Esophagus muscularis mucosa (tissue), 4 donors: ENCODE measurements at places on chromosomes 11 and 22. TPM values are rescaled to one million over a fixed set of nuclear protein-coding genes. Genes with fewer than 3 reads are reported as not detected.
A peak's percentile ranks its signal among the peaks of the same experiment; 100 is the strongest.

The PKDREJ gene
- under 0.01 TPM for total RNA-seq

The OR51Q1 gene
- total RNA-seq: not detected

The EI24 gene
- total RNA-seq: 65.4 TPM

The FDXACB1 gene
- total RNA-seq: 0.92 TPM

The GLB1L3 gene
- total RNA-seq: not detected

The OR8A1 gene
- total RNA-seq: not detected

The CNGA4 gene
- total RNA-seq: not detected

The OR56A1 gene
- total RNA-seq: not detected

The DMC1 gene
- total RNA-seq: 1.3 TPM

The VSTM5 gene
- total RNA-seq: 0.17 TPM

The ACTN3 gene
- total RNA-seq: not detected

- no peak for DNase-seq
Measured at GRCh38 chr11:117094776-117095175, 3.5 kb downstream of the SIK3 start.

- DNase-seq: no peak
Measured at GRCh38 chr11:119615003-119615881, 113.8 kb downstream of the NECTIN1 start.

- DNase-seq: no peak
Measured at GRCh38 chr22:32692371-32692770, 109.1 kb upstream of the TIMP3 start.

GRCh38 chr11:96736601-96737000 lies 346.8 kb downstream of the JRKL start:
- DNase-seq: no peak

GRCh38 chr11:83521647-83522596 lies 235.8 kb upstream of the CCDC90B start:
- peak; percentile 29 for DNase-seq

DNA sequence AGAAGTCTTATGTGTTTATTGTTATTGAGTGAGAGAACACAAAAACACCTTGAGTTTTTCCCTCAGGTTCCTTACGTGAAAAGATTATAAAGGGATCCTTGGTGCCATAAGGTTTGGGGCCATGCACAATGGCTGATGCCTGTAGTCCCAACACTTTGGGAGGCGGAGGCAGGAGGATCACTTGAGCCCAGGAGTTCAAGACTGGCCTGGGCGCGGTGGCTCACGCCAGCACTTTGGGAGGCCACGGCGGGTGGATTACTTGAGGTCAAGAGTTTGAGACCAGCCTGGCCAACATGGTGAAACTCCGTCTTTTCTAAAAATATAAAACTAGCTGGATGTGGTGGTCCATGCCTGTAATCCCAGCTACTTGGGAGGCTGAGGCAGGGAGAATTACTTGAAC lies 5.4 kb downstream of the SMDT1 start:
- no peak for DNase-seq

DNA sequence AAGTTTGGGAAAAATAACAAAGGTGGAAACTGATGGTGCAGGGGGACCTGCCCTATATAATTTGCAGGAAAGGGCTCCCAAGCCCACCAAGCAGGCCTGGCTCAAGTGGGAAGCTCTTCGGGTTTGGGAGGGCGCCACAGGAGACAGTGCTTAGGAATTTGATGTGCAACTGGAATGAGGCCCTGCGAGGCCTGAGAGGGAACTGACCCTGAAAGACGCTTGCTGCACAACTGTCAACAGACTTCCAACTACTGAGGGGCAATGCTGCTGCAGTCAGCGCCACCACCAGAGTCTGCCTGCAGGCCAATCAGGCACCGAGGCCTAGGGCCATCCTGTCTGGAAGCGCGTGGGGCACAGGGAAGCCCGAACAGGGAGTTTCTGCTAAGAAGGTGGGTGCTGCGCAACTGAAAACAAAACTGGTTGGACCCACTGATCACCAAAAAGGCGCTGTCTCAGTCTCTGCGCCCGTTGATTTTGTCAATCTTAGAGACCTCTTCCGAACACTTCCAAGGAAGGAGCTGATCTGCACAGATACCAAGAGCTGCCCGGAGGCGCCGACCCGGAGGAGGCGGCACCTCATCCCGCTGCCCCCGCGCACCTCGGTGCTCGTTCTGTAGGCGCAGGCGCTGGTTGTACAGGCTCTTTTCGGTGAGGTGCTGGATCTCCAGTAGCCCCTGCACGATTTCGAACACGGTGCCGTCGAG lies 667 bp downstream of the DGCR6L start:
- DNase-seq: peak; percentile 79

DNA sequence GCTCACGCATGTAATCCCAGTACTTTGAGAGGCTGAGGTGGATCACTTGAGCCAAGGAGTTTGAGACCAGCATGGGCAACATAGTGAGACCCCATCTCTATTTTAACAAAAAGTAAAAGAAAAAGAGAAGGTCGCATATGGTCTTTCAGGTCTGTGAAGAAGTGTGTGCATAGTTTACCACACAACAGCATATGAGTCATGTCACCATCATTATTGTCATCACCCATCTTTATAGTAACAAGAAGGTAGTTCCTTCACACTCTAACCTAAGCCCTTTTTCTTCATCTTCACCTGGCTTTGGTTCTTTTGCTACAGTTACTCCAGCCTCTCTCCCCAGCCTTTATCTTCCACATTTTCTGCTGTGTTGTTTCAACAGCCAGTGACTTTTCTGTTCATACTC lies 39.2 kb downstream of the PACS1 start:
- DNase-seq: no peak

- no peak for DNase-seq
Measured at GRCh38 chr22:30286813-30287647, 2.3 kb downstream of the CASTOR1 start.

GRCh38 chr11:68169442-68169841 lies 43.7 kb downstream of the KMT5B start:
- DNase-seq: no peak

DNA sequence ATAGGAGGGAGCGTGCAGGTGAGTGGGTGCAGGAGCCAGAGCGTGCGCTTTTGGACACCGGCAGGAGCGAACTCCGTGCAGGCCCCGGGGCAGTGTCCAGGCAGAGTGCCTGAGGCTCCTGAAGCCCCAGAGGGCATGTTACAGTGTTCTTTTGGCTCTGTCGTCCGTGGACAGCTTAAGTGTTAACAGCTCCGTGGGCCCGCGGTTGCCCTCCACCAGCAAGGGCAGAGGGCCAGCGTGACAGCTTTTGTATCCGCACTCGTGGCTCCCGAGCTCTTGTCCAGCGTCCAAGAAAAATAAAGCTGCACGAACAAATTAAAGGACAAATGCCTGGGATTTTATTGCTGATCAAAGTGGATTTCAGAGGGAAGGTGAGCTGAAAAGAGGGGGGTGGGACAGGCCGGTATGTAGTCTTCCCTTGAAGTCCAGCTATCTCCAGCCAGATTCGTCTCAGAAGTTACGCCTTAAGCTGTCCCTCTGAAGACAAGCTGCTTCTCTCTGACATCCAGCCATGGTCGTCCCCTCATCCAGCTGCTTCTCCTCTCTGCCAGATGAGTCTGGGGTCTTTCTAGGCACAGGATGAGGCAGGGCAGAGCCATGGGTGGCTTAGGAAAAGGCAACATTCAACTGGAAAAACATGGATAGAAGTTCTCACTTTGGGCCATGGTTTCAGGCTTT lies 968 bp upstream of the TMEM109 start:
- DNase-seq: no peak

DNA sequence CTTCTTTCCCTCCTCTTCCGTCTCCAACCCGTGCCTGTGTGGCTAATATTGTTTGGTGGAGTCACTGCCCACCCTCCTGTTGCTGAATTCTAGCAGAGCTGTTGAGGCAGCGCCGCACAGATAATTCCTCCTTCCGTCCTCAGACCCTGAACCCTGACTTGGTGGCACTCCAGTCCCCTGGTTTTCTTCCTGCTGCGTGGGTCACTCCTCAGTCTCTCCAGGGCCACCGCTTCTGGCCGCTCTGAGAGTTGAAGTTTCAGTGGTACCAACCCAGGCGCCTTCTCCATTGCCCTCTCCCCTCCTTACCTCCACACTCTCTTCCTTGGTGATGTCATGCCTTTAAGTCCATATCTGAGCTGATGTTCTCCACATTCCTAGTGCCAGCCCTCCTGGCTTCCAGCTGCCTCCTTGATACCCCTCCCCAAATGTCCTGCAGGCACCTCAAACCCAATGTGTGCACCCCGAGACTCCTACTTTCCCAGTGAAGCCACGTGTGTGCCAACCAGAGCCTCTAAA lies 54.5 kb upstream of the RASD2 start:
- no peak for DNase-seq

DNA sequence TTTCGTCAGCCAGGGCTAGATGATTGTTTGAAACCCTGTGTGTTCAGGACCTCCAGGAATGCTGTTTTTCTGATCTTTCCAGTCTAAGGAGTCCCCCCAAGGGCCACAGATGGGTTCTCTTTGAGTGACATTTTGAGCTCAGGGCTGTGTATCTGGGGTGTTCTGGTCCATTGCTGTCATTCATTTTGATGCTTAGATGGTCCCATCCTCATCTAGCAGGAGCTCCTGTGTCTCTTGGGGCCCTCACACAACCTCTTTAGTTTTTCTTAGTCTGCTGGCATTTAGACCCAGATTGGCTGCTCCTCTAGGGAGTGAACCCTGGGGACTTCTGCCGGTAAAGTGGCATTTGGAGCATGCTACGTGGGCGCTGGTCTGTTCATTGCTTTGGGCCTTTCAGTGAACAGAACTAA lies 39.1 kb downstream of the MED15 start:
- no peak for DNase-seq

- no peak for DNase-seq
Measured at GRCh38 chr22:32536352-32536751, 61.7 kb downstream of the FBXO7 start.

GRCh38 chr11:122796128-122796717 lies 42.1 kb upstream of the CRTAM start:
- no peak for DNase-seq

DNA sequence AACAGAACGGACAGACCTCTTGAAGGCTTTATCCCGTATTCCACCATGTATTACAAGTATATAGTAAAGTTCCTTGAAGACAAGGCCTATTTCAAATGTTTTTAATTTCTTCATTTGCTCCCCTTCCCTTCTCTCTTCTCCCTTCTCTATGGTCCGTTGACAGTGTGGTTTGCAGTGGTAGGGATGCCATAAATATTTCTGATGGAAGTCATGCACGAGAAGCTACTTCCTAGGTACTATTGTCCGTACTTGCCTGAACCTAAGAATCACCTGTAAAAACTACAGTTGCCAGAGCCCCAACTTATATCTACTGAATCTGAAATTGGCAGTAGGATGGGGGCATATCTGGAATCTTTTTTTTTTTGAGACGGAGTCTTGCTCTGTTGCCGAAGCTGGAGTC lies 2.8 kb downstream of the PISD start:
- no peak for DNase-seq

- DNase-seq: no peak
Measured at GRCh38 chr22:37525746-37526350, 6.6 kb upstream of the CARD10 start.

- no peak for DNase-seq
Measured at GRCh38 chr11:17898782-17899181, 114.1 kb downstream of the SERGEF start.
